ENCODE measurements at places on chromosomes 3 and 15. TPM values are rescaled to one million over a fixed set of nuclear protein-coding genes. Genes with fewer than 3 reads are reported as not detected.

Gene DHFR2
- total RNA-seq = 10.7 TPM

Gene FBN1
- total RNA-seq = 1.7 TPM

Gene NAALADL2
- not detected for total RNA-seq

Gene PLSCR2
- 0.11 TPM for total RNA-seq

Gene INTS14
- total RNA-seq = 38.4 TPM

Gene EHHADH
- 3.8 TPM for total RNA-seq

All from T-helper 2 cell treated with Interferon-gamma antibody and Interleukin-4, amounts not matched to agents 100 ng/mL and 5 ng/mL, for 36 hours (primary cell).